Suprapubic skin (tissue), 4 donors: ENCODE measurements at places on chromosomes 6 and 20. TPM values are rescaled to one million over a fixed set of nuclear protein-coding genes. Genes with fewer than 3 reads are reported as not detected.
A peak's percentile ranks its signal among the peaks of the same experiment; 100 is the strongest.

Gene SNPH
- total RNA-seq, result 3.8 TPM

DNA sequence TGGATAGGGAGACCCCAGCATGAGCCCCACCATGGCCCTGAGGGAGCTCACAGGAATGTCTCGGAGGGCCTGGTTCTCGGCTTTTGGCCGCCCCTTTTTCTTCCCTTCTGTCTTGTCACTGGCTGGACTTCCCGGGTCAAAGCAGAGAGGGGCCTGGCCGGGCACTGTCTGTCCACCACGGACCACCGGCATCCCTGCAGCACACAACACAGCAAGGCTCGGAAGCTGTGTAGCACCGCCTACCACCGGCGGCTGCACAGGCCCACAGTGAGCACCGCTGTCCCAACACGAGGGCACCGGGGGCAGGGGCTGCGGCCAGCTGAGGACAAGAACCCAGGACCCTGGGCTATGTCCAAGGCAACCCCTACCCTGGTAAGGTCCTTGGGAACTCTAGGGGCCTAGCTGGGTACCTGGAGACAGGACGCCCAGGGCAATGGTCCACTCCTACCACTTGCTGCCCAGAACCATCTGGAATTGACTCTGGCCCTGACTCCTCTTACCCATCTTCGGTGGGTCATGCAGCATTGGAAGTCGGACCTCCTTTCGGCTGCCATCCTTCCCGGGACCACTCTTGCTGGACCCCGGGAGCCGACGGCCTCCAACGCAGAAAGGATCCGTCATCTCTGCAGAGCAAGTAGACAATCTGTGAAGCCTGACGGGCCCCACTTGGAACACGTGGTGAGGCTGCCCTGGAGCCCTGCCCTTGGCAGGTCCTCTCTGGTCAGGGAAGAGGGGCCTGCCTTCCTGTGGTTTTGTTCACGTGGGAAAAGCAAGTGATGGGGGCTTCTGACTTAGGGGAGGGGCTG is 2.2 kb downstream of the ZNF512B start:
- DNase-seq, result peak; percentile 56

- DNase-seq, result no peak
Measured at GRCh38 chr6:116876635-116877611, at the start of gene RFX6. RFX6 (plus strand) TSS chr6:116877242; CDS start chr6:116877276, 34 bp downstream.

DNA sequence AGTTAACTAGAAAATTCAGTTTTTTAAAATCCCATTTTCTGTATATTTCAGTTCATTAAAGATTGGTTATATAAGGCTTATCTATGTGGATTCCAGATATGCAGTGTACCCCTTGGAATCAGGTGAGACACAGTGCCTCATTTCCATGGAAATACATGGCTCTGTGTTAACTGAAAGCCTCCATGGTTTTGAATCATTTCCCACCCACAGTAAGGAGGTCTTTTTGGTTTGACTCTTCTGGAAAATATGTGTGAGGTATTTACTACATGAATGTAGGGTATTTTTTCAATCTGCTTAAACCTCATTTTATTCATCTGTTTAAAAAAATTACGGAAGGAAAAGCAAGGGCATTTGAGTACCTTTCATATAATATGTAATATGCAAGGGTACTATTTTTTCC is 25.5 kb downstream of the RNF144B start:
- DNase-seq, result no peak
